ENCODE measurements at places on chromosomes 1 and 21.

- no peak for DNase-seq
Measured at GRCh38 chr1:232704694-232705680, 75.1 kb upstream of the SIPA1L2 start.

DNA sequence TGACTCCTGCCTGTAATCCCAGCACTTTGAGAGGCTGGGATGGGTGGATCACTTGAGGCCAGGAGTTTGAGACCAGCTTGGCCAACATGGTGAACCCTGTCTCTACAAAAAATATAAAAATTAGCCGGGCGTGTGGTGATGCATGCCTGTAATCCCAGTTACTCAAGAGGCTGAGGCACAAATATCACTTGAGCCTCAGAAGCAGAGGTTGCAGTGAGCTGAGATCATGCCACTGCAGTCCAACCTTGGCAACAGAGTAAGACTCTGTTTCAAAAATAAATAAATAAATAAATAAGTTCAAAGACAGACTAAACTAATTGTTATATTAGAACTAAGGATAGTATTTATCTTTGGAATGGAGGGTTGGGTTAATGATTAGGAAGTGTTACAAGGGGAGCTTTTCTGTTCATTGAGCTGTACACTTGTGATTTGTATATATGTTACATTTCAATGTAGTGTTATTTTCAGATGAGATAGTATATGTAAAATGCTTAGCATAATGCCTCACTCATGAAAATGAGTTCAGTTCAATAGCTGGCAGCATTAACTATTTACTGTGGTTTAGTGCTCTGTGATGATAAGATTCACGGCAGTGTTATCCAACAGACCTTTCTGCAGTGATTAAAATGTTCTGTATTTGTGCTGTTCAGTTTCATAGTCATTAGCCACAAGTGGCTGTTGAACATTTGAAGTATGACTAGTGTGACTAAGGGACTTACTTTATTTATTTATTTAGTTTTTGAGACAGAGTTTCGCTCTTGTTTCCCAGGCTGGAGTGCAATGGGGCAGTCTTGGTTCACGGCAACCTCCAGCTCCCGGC is 47.7 kb downstream of the OSBPL9 start:
- DNase-seq = no peak

GRCh38 chr1:67377253-67377652 is 52.9 kb downstream of the SERBP1 start:
- no peak for DNase-seq

GRCh38 chr1:1356166-1356795 is 2.1 kb downstream of the MXRA8 start:
- no peak for DNase-seq

DNA sequence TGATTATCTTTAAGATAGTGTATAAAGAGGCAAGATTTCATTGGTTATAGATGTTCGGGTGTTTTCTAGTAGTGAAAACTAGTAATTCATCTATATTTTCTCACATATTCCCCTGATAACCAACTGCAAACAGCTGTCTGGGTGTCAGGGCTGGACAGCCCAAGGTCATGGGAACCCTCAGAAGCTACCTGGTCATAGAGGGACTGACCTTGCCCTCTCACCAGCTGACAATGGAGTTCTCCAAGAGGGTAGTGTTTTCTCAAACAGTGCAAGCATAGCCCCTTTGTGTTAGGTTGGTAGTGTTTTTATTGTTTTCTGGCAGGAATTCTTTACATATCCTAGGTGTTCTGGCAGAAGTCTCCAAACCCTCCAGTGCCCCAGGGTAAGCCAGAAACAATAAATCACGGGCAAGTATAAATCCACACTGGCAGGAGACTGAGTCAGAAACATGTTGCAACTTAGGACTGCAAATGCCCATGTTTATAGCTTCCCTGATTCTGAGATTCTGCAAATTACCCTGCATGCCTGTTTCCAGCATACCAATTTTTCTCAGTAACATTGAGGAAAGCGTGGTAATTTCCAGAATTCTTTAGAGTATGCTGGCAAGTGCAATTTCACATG is 82.8 kb upstream of the ATP1A1 start:
- DNase-seq = no peak
